ENCODE measurements at places on chromosomes 4 and X. TPM values are rescaled to one million over a fixed set of nuclear protein-coding genes. Genes with fewer than 3 reads are reported as not detected.

Gene TREX2
- 1.6 TPM for total RNA-seq

- H3K4me1 ChIP-seq, result peaks cover 31% of the 10 kb centered on the region
- no peak overlapping the region for H3K4me3 ChIP-seq
- H3K36me3 ChIP-seq, result no peaks in the 10 kb centered on the region
- H3K27ac ChIP-seq, result no peak overlapping the region
Measured at GRCh38 chr4:41154814-41155177, 59.5 kb downstream of the APBB2 start.

DNA sequence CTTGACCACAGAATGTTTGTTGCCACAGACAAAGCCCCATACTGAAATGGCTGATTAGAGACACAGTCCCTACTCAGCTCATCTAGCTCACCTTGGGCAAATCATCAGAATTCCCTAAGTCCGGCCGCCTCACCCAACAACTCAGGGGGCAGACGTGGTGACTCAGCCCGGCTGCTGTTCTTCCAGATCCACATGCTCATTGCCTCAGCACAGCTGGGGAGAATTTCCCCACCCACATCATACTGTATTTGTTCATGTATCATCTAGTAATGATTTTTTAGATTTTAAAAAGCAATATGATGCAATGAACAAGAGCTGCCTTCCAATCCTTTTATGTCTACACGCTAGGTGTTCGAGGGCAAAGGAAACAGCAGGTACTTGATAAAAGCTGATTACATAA lies 333.8 kb upstream of the TENM3 start:
- H3K4me1 ChIP-seq, result no peaks in the 10 kb centered on the region
- H3K4me3 ChIP-seq, result no peak overlapping the region
- H3K27ac ChIP-seq, result no peak overlapping the region
- H3K36me3 ChIP-seq, result no peaks in the 10 kb centered on the region
- no peak for DNase-seq

DNA sequence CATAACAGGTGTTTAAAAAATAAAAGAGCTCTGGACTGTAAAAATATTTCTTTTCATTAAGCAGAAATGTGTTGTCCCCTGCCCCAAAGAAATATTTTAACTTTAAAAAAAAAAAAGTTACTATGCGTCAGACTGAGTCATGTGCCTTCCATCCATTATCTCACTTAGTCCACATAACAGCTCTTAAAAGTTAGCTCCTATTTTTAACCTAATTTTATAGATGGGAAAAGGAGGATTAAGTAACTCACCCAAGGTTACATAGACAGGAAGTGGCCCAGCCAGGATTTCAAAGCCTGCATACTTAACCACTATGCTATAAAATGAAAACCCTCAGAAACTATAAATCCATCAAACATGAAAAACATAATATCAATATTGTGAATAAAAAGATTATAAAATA lies 97.7 kb downstream of the MANBA start:
- H3K27ac ChIP-seq, result no peak overlapping the region
- no peak overlapping the region for H3K4me3 ChIP-seq
- no peaks in the 10 kb centered on the region for H3K4me1 ChIP-seq
- no peak for DNase-seq
- peaks cover 3% of the 10 kb centered on the region for H3K36me3 ChIP-seq

All from body of pancreas (tissue), 4 donors.